ENCODE measurements at places on chromosomes 2 and 18.
A peak's percentile ranks its signal among the peaks of the same experiment; 100 is the strongest.

- no peak for DNase-seq
Measured at GRCh38 chr18:32450874-32451273, 19.8 kb downstream of the GAREM1 start.

DNA sequence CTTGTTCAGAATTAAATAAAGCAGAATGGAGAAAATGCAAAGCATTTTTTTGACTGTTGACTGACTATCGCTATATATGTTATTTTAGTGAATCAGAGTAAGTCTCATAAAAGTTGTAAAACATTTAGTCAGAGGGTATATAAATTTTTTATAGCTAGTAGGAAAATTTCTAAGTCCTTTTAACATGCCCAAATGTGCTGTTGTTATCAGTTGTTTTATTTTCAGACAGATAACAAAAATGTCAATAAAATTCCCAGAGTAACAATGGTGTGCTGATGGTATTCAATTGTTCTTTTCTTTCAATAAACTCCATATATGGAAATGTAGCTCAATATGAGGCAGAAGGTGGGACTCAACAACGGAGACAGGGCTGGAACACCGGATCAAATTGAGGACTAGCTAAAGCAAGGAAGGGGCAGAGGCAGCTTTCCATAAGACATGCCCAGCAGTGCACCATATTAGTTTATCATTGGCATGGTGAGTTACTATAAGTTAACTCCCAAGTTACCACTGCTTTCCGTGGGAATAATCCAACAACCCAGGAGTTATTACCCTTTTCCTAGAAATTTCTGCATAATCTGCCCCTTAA is 26.6 kb downstream of the GULP1 start:
- DNase-seq: no peak

DNA sequence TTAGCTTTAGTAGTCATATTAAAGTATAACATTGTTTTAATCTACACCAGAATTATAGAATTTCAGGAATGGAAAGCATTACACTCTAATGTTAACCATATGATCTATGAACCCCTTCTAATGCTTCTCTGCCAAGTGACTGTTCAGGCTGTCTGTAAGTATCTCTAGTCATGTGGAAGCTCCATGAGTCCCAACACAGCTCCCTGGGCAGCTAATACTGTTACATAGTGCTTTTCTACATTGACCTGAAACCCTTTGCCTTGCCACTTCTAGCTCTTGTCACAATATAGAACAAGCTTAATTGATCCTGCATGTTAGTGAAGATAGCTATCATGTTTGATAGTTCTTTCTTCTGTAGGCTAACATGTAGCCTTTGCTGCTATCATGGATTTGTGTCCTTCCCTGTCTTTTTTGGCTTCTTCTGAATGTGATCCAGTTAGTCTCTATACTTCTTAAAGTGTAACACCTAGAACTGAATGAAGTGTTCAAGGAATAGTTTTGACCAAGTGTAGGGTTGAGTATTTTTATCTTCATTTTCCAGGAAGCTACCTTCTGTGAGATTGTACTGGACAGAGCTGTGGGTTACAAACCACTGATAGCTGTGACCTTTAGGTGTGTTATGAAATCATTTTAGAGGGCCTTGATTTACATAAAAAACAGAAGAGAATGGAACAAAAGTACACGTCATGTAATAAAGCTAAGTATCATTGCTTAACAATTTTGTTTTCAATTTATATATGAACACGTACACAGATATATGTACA is 23.7 kb downstream of the BABAM2 start:
- no peak for DNase-seq

GRCh38 chr2:121356058-121356640 is 71.1 kb upstream of the TFCP2L1 start:
- DNase-seq: no peak

DNA sequence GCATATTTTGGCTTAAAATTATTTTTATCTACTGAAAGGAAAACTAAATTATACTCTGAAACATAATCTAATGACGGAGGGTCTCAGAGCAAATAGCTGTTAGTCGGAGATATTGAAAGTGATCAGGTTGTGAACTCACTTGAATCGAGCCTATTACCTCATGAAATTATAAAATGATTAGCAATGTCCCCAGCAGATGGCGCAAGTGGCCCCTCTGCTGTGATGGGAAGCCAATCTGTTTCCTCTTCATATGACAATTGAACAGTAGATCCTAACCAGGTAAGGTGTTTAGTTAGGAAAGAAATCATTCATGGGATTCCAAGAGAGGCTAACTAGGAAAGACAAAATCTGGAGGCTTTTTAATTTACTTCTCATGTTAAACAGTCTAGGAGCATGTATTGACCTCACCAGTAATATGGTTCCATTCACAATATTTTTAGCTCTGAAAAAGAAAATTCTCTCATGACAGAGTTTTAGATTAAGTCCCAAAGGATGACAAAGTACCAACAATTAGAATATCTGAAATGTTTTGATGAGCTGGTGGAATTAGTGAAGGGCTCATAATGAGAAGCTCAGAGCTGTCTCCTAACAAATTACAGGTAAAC is 29.9 kb upstream of the MPPE1 start:
- DNase-seq: peak; percentile 79

DNA sequence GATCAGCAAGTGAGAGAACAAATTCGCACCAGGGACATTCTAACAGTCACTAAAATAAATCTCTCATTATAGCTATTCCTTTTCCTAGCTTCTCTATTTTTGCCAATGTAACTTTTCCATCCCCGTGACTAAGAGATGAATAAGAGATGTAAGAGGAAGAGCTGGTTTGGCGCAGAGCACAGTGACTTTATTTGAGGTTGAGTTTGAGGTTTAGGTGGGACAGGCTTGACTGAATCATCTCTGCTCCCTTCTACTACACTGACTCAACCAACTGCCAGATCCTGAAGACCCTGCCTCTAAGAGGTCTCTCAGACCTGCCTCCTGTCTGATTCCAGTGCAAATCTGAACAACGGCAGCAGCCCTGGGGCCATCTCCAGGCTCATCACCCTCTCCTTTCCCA is 28.0 kb downstream of the RFX8 start:
- DNase-seq: no peak
